ENCODE measurements at places on chromosomes 1 and 21.

GRCh38 chr21:14306126-14306907 is 76.6 kb downstream of the HSPA13 start:
- DNase-seq: no peak

- no peak for DNase-seq
Measured at GRCh38 chr1:189958756-189959155, 518.9 kb downstream of the BRINP3 start.

DNA sequence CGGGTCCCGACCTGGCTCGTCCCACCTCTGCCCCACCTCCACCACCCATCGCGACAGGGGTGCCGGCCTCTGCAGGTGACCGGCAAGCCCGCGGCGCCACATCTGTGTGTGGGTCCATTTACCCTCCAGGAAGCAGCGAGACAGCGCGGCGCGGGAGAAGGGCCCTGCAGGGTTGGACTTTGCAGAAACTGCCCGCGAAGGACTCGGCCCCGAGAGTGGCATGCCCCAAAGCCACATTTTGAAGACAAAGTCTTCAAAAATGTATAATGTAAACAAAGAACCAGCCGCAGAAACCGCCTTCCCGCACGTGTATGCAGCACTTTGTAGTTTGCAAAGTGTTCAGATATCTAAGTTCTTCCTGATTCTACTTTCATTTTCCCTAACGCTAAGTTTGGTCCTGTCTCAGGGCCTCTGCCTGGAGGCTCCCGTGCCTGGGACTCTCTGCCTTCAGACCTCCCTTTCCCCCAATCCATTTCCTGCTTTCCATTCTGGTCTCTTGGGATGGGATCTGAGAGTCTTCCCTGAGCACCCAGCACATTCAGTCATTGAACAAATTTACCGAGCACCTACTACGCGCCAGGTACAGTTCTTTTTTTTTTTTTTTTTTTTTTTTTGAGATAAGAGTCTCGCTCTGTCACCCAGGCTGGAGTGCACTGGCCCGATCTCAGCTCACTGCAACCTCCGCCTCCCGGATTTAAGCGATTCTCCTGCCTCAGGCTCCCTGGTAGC is 524 bp upstream of the TMCO4 start:
- DNase-seq: peak; percentile 40

DNA sequence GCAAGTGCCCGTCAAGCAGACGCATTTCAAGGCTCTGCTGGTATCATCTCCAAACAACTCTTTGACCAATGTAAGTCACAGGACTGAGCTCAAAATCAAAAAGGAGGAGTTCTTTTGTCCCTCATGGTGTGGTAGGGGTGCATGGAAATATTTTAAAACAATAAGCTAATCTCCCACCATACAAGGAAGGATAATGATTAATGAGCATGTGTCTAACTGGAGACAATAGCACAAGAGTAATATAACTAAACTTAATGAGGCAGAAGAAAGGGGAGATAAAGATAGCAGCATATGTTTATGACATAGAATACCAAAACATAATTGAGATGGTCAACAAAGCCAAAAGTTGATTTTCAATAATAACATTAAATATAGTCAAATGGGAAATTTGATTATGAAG is 668.0 kb upstream of the ZP4 start:
- DNase-seq: no peak

GRCh38 chr1:87226341-87226760 is 102.3 kb upstream of the LMO4 start:
- peak; percentile 23 for DNase-seq

- DNase-seq: no peak
Measured at GRCh38 chr21:14615359-14615974, 69.4 kb upstream of the SAMSN1 start.

DNA sequence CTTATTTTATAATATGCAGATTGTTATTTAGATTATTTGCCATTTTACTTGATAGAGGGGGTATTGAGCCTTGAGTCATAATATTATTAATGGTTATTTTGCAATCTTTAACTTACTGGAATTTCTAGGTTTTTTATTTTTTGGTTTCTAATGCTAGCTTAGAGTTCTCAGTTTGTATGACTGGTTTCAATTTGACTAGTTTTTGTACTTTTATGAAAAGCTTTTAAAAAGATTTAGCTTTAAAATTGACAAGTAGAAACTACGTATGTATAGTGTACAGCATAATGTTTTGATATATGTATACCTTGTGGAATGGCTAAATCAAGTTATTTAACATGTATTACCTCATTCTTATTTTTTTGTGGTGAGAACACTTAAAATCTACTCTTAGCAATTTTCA is 41.5 kb downstream of the CEP350 start:
- DNase-seq: no peak
